KBM-7 (cell line): ENCODE measurements at places on chromosomes 1 and 21.

- DNase-seq: no peak
Measured at GRCh38 chr1:231951374-231951773, 324.8 kb downstream of the DISC1 start.

GRCh38 chr1:235883261-235883927 is 16.7 kb upstream of the LYST start:
- no peak for DNase-seq

DNA sequence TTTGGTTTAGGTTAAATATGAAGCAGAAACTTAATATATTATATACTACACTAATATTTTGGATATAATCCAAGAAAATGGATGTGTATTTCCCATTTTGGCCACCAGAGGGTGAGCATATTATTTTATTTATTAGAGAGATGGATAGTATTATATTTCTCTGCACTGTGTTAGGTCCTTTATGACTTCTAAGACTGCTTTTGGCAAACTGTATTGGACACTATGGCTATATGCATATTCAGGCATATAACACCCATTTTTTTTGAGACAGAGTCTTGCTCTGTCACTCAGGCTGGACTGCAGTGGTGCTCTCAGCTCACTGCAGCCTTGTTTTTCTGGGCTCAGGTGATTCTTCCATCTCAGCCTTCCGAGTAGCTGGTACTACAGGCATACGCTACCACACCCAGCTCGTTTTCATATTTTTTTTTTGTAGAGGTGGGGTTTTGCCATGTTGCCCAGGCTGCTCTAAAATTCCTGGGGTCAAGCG is 17.8 kb upstream of the PGM1 start:
- peak; percentile 40 for DNase-seq

GRCh38 chr1:3320246-3321152 is 134.0 kb upstream of the ARHGEF16 start:
- no peak for DNase-seq

- no peak for DNase-seq
Measured at GRCh38 chr1:228897901-228898300, 162.6 kb downstream of the RHOU start.

- peak; percentile 77 for DNase-seq
Measured at GRCh38 chr21:26850116-26850643, 5.0 kb upstream of the ADAMTS1 start.

DNA sequence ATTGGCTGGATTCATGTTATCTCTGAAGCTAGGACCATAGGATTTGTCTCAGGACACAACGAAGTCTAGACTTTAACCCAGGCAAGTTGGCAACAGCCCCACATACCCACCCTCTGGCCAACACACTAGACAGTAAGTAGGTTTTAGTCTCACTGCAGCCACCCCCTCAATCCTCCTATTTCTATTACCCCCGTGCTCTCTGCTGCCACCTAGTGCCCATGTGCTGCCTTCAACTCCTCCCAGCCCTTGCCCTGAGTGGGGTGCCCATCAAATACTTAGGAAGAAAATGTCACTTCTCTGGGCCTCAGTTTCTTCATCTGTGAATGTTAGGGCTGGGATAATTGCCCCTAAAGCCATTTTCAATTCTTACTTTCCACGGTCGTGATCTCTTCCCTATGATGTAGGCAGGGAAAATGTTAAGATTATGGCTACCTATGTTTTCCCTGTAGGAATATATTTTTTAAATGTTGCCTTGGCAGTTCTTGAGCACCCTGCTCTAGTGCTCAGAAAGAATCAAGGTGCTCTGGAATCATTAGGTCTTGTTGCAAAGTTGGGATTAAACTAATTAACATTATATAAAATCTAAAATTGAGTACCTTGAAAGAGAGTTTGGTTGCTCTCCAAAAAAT is 213.0 kb downstream of the LMX1A start:
- DNase-seq: peak; percentile 30

GRCh38 chr1:71330991-71331390 is 250.2 kb upstream of the ZRANB2 start:
- no peak for DNase-seq

DNA sequence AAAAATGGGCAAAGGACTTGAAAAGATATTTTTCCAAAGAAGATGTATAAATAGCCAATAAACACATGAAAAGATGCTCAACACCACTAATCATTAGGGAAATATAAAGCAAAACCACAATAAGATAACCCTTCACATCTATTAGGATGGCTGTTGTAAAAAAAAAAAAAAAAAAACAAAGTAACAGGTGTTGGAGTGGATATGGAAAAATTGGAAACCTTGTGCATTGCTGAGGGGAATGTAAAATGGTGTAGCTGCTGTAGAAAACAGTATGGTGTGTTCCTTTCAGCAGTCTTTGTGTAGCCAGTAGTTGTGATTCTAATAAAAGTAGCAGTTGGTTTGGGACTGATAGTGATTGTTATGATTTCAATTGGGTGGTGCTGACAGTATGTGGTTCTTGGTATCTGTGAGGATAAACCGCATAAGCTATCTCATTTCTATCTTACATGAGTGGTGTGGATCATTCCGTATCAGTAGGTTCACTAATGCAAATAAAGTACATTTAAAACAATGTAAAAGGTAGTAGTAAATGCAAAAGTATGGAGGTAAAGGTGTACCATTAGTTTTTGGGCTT is 19.9 kb downstream of the MAN1A2 start:
- DNase-seq: no peak

DNA sequence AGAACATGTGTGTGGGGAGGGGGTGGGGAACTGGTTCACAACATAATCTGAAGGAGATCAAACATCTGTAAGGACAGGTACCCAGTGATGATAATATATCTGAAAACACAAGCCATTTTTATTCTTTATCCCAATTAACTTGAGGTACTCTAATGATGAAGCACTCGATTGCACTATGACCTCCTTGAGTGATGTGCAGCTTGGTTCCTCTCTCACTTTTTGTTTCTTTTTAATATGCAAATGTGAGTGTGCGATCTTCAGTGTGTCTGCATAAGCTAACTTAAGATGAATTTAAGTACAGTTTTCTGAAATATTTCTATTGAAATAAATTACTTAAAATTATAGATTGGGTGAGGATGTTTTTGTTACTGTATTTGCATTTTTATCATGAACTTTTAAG is 50.6 kb upstream of the ANGPTL1 start:
- DNase-seq: no peak

DNA sequence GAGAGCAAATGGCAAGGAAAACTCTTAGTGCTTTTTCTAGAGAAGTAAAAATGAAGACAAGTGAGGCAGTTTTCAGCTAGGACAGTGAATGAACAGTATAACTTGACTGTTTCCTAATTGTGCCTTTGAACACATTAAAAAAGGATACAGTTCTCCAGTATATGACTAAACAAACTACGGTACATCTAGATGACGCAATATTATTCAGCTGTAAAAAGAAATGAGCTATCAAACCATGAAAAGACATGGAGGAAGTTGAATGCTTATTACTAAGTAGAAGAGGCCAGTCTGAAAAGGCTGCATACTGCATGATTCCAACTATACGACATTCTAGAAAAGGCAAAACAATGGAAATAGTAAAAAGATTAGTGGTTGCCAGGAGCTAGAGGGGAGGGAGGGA is 206.3 kb downstream of the SIPA1L2 start:
- no peak for DNase-seq

GRCh38 chr1:180887841-180888240 is 24.9 kb upstream of the KIAA1614 start:
- no peak for DNase-seq

GRCh38 chr1:185224132-185224531 is 67.2 kb downstream of the SWT1 start:
- no peak for DNase-seq

DNA sequence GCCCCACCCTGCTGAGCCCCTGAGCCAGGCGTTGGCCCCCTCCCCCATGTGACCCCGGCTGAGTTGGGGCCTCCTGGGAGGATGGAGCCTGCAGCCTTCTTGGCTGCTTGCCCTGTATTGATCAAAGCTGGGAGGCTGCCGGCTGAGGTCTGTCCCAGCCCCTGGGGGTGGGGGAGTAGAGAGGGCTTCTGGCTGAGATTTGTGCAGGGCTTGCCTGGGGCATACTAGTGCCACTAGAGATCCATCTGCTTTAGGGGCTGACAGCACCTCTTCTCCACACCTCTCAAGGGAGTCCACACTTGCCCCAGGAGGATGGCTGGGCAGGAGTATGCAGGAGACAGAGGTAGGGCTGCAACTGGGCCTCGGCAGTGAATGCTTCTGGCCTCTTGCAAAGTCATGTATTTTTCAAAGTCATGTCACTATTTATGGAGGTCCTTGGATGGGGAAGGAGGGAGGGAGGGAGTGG is 53.6 kb upstream of the SSBP3 start:
- DNase-seq: no peak

GRCh38 chr1:48773133-48773532 is 3.6 kb downstream of the BEND5 start:
- no peak for DNase-seq

DNA sequence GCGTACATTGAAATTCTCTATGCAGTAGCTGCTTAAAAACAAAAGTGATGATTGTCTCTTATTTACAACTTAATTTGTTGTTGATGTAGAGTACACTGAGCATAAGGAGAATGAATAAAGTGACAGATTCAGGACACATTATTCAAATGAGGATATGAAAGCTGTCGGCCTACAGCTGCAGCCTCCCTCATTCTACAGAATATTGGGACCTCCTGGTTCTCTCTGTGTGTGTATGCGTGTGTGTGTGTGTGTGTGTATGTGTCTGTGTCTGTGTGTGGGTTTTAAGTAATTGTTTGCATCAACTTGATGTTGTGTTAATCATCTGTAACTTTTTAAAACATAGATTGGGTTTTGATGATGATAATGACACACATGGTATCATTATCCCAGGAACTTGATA is 17.9 kb downstream of the PROX1 start:
- DNase-seq: no peak

DNA sequence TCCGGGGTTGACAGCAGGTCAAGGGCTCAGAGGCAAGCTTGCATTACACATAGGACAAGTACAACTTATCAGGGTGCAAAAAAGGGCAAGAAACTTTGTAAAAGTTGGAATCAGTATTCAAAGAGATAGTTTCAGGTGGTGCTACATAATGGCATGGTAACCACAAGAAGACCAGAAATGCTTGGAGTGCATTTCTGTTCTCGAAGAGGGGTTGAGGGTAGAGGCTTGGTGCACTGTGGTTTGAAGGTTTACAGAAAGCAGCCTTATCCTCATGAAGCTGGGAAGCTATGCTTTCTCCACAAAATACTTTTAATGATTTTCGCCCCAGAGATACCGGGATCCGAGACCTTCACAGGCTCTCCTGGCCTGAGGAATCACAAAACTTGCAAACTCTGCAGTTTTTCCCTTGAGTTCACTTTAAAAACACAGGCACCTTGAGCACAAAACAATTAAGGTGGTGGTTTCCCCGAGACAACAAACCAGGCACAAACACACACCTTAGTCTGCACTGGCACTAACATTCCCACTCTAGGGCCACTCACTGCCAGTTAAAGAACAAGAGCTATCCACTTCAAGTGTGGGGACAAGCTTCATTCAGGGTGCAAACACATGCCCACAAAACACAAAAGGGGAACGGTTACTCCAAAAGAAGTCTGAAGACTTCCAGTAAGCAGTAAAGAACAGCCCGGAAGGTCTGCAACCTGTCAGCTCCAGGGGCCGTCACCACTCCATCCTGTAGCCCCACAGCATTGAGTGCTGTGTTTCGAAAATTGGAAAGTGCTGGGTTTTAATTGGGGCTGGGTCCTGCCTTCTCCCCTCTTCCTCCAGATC is 29.8 kb upstream of the NFIA start:
- no peak for DNase-seq

DNA sequence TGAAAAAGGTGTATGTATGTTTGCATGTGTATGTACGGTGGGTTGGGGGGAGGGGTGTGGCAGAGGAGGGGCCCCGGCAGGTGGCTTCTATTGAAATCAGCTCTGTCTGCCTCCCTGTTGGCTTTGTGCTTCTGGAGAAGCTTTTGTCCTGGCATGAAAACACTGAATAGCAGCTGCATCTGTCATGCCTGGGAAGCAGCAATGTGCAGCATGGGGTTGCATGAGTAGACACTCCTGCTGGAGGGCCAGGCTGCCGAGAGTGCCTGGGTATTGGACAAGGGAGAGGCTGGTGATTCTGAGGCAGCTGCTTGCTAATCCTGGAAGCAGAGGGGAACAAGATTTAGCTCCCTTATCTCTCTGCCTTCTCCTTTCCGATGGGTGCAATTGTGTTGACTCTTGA is 20.5 kb downstream of the MAPKAPK2 start:
- no peak for DNase-seq

DNA sequence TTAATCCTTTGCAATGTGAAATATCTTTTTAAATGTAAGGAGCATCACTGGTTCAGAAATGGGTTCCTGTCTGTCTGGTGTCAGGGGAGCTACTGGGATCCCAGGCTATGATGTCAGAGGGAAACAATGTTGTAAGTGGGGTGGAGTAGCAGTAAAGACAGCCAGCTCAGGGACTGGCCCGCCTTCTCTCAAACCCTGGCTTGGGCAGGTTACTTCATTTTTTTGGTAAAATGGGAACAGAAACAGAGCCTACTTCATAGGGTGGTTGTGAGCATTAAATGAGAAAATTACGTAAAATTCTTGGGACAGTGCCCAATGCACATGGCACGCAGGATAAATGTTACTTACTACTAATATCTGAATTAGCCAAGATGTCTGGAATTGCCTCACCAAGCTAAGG is 30.7 kb upstream of the IL20 start:
- DNase-seq: no peak

GRCh38 chr1:51729824-51730301 is 113.0 kb downstream of the OSBPL9 start:
- peak; percentile 65 for DNase-seq

DNA sequence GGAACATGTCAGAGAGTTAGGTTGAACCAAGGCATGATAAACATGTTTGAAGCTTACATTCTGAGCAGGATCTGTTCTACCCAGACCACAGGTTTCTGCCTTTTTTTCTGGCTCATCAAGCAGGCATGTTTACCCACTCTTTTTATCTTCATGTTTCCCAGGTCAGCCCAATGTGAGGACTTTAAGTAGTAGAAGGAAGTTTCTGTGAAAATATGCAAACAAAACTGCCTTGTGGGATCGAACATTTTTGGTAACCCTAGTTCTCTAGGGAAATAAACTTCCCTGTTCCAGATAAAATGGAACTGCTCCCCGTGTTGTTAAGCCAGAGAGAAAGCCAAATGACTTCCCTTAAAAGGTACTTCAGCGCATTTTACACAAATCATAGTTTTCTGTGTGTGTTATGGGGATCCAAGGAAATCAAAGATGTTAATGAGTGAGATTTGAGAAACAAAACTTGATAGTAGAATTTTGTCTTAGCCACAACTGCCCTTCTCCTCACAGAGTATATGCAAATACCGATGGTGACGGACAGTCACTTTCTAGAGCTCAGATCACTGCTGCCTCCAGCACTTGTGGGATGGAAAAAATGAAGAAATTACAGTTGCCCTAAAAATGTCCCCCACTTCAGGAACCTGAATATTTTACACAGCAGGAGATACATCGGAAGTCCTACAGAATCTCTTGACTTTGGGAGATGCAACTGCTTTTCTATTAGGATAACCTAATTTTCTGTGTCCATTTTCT is 765 bp upstream of the HIPK1 start:
- DNase-seq: peak; percentile 44

GRCh38 chr1:2098839-2099785 is 48.9 kb downstream of the PRKCZ start:
- DNase-seq: no peak

DNA sequence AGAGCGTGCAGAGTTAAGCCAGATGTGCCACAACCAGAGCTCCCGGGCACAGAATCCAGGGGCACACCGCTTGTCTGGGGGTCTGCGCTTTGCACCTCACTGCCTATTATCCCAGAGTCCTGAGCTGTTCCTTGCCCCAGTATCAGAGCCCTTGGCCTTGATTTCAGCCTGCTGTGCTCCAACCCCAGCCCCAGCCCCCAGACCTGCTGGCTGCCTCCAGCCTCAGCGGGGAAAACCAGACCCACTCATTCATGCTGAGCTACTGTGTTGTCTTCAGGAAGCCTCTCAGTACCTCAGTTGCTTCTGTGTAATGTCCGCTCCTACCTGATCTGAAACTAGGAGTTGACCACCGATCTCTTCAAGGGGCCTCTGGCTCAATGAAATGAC is 1.1 kb downstream of the IKBKE start:
- no peak for DNase-seq
